ENCODE measurements at places on chromosomes 1 and 21. TPM values are rescaled to one million over a fixed set of nuclear protein-coding genes. Genes with fewer than 3 reads are reported as not detected.

The RGS18 gene
- not detected for total RNA-seq

The KLF17 gene
- total RNA-seq, result 0.34 TPM

The TNNI3K gene
- 1.3 TPM for total RNA-seq

- H3K4me1 ChIP-seq, result peaks cover 6% of the 10 kb centered on the region
- DNase-seq, result no peak
- H3K27ac ChIP-seq, result no peak overlapping the region
- H3K36me3 ChIP-seq, result peaks cover 2% of the 10 kb centered on the region
Observed at GRCh38 chr21:39714331-39714730, 30.7 kb upstream of the IGSF5 start.

DNA sequence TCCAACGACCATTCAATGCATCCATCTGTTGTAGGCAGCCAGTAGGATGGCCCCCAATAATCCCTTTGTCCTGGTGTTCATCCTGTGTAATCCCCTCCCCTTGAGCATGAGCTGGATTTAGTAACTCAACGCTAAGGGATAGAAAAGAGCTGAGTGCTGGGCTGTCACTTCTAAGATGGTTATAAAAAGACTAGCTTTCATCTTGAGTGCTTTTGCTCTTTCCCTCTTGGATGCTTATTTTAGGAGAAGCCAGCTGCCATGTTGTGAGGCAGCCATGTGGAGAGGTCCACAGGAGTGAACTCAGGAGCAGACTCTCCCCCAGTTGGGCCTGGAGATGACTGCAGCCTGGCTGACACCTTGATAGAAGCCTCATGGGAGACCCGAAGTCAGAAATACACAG is 401.5 kb downstream of the VAV3 start:
- H3K4me1 ChIP-seq, result no peaks in the 10 kb centered on the region
- H3K4me3 ChIP-seq, result no peak overlapping the region
- no peak for DNase-seq
- no peaks in the 10 kb centered on the region for H3K36me3 ChIP-seq
- H3K27me3 ChIP-seq, result no peaks in the 10 kb centered on the region

DNA sequence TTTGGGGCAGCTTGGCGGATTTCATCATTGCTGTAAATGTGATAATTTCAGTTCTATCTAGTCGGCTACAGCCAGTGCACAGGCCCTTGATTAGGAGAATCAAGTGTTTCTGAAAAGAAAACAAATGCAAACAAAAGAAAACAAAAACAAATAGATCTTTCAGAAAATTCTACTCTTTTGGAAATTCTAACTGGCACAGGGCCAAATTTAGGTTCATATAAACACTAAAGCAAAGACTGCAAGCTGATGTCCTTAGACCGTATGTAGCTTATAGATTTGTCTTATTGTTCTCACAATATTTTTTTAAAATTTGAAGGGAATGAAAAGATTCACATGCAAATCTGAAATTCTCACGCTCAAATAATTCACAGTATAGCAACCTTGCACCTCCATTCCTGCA is 11.2 kb downstream of the UBR4 start:
- H3K27me3 ChIP-seq, result no peaks in the 10 kb centered on the region
- DNase-seq, result no peak
- peaks cover 6% of the 10 kb centered on the region for H3K36me3 ChIP-seq
- no peaks in the 10 kb centered on the region for H3K4me1 ChIP-seq
- H3K27ac ChIP-seq, result no peak overlapping the region
- no peak overlapping the region for H3K4me3 ChIP-seq

- peaks cover 2% of the 10 kb centered on the region for H3K36me3 ChIP-seq
- peaks cover 11% of the 10 kb centered on the region for H3K4me1 ChIP-seq
- no peaks in the 10 kb centered on the region for H3K27me3 ChIP-seq
- DNase-seq, result no peak
- no peak overlapping the region for H3K4me3 ChIP-seq
- H3K27ac ChIP-seq, result peak overlapping the region; percentile 89
Observed at GRCh38 chr21:42097860-42098454, 26.8 kb downstream of the UMODL1 start.

DNA sequence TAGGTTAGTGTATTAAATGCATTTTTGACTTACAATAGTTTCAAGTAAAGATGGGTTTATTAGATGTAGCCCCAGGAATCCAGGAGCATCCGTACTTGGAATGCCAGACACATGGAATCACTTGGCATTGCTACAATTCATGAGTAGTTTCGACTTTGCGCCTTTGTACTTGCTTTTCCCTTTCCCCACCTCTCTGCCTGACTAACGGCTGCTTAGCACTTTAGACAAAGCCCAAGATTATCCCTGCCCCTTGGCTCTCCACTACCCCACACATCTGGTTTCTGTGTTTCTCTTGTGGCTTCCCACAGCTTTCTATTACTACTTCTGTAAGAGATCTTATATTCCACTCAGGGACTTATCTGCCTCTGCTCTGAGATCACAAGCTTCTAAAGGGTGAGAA is 397.7 kb upstream of the POU3F1 start:
- H3K36me3 ChIP-seq, result no peaks in the 10 kb centered on the region
- H3K27me3 ChIP-seq, result peaks cover 6% of the 10 kb centered on the region
- H3K4me3 ChIP-seq, result no peak overlapping the region

GRCh38 chr1:150053926-150054325 is 13.7 kb upstream of the VPS45 start:
- no peak overlapping the region for H3K27ac ChIP-seq
- H3K4me1 ChIP-seq, result no peaks in the 10 kb centered on the region
- H3K4me3 ChIP-seq, result no peak overlapping the region
- DNase-seq, result no peak
- H3K27me3 ChIP-seq, result no peaks in the 10 kb centered on the region

DNA sequence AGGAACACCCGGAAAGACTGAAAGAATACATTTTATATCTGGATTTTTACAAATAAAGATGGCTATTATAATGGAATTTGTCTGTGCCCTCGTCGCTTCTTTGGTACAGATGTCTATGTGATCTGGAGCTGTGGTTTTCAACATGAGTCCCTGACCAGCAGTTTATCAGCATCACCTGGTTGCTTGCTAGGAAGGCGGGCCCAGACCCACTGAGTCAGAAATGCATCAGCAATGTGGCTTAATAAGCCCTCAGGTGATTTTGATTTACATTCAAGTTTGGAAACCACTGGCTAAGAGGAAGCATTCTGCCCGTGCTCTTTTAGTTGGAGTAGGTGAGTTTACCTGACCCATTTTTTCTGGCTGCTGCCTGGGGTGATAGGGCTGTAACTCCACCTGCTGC is 31.7 kb downstream of the ATP1A1 start:
- DNase-seq, result no peak
- no peak overlapping the region for H3K27ac ChIP-seq
- H3K4me1 ChIP-seq, result no peaks in the 10 kb centered on the region
- peaks cover 41% of the 10 kb centered on the region for H3K36me3 ChIP-seq
- H3K27me3 ChIP-seq, result no peaks in the 10 kb centered on the region

GRCh38 chr1:35595684-35596083 is 22.6 kb downstream of the TFAP2E start:
- H3K36me3 ChIP-seq, result peaks cover 6% of the 10 kb centered on the region
- no peak overlapping the region for H3K4me3 ChIP-seq
- DNase-seq, result no peak

DNA sequence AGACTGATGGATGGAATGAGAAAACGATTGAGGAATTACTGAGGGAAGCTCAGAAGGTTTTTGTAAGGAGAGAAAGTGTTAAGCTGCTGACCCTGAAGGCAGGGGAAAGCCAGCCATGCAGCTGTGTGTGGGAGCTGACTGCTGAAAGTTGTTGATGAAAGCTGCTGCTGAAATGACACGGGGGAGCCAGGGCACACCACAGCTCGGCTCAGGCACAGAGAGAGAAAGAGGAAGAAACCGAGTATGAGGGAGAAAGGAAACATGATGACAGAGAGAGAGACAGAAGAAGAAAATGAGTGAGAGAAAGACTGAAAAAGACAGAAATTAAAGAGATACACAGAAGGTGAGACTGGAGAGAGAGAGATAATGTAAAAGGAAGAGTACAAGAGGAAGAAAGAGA is 115.5 kb downstream of the LRRC53 start:
- no peak overlapping the region for H3K4me3 ChIP-seq
- H3K4me1 ChIP-seq, result peaks cover 36% of the 10 kb centered on the region
- H3K27me3 ChIP-seq, result no peaks in the 10 kb centered on the region
- no peak for DNase-seq
- no peak overlapping the region for H3K27ac ChIP-seq
- H3K36me3 ChIP-seq, result no peaks in the 10 kb centered on the region

- H3K36me3 ChIP-seq, result no peaks in the 10 kb centered on the region
- DNase-seq, result no peak
- H3K27me3 ChIP-seq, result peaks cover 73% of the 10 kb centered on the region
- no peak overlapping the region for H3K27ac ChIP-seq
Observed at GRCh38 chr1:4656533-4657140, 2.2 kb downstream of the AJAP1 start.

Measured in neural crest cell (in vitro differentiated cells).